CD4-positive, alpha-beta memory T cell (primary cell): ENCODE measurements at places on chromosomes 5 and 9.

DNA sequence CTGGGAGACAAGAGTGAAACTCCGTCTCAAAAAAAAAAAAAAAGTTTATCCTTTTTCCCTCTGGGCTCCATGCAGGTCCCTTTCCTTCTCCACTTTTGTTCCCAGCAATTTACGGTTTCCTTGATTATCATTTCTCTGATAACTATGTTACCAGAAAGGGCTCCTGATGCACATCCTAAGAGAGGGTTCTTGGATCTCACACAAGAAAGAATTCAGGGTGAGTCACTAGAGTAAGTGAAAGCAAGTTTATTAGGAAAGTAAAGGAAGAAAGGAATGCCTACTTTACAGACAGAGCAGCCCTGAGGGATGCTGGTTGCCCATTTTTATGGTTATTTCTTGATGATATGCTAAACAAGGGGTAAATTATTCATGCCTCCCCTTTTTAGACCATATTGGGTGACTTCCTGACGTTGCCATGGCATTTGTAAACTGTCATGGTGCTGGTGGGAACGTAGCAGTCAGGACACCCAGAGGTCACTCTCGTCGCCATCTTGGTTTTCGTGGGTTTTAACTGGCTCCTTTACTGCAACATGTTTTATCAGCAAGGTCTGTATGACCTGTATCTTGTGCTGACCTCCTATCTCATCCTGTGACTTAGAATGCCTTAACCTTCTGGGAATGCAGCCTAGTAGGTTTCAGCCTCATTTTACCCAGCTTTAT, 13.5 kb upstream of the MELK start:
- DNase-seq: no peak

DNA sequence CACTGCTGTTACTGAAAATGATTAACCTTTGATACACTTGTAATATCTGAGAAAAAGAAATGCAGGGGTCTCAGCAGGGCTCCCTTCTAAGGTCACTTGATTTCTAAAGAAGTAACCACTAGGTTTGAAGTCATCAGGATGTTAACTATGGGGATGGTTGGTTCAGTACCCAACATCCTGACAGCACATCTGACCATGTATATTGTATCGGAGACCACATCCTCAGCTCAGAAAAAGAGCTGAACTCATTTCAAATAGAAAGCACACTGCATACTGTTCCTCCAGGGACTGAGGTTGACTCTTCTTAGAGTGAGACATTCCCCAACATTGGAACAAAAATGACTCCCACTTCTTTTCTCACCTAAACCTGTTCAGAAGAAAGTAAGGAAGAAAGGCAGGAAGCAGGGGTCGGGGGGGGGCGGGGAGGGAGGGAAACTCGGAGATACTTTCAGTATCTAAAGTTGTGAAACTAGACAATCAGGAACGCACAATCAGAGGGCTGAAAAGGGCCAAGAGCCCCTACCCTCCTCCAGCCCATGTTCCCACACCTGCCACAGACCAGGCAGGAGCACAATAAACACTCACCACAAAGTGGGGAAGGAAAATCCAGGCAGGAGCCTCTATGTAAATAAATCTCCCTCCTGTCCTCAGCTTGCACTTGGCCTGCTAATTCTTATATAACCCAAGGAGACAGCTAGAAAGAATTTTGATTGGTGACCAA, 730 bp upstream of the GZMA start:
- no peak for DNase-seq

DNA sequence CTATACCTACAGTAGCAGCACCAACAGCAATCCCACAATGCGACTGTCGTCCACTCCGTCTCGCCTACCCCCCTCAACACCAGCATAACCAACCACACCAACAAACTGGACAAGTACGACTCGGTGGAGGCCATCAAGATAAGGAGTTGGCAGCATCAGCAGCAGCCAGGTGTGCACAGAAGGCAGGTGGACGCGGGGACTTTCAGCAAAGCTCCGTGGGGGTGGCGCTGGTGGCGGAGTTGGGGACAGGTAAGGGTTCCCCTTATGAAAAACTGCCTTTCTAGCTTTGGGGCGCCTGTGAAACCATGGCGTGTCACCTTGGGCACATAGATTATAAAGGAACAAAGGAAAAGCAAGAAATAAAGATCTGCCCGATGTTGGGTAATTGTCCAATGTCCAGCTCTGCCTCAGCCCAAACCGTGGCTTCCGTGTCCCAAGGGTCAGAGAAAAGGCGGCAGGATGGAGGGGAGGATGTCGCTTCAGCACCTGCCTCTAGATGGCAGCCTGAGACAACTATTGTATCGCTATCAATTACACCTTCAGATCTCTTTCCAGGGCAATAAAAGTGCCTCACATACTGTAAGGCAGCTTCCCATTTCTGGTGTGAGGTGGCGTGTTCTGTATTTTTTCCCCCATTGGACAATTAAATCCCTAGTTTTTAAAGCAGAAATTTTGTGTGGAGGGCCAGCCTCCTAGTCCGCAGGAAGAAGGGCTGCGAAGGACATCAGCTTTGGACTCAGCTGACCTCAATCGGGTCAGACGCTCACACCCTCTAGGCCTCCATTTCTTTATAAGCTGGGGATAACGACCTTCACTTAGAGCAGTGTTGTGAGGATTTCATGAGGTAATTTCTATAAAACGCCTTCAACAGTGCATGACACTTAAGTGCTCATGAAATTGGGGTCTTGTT, 58.8 kb downstream of the MTRR start:
- peak; percentile 17 for DNase-seq

GRCh38 chr9:99693888-99694287, 127.8 kb upstream of the NR4A3 start:
- DNase-seq: no peak

DNA sequence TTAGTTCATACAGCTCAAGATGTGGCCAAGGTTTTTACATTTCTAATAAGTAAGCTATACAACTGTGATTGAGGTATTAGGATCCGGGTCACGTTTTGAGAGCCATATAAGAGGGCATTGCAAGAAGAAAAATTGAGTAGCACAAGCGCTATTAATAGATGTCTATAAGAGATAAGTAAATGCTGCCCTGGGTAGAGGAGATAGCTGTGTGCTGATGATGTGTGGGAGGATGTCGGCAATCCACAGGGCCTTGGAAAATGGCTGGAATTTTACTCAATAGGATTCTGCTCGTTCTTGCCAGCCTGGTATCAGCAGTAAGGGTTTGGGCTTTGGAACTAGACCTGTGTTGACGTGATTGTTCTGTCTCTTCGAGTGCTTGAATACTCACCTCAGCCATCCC, 41.6 kb downstream of the CSF1R start:
- no peak for DNase-seq

GRCh38 chr9:108048406-108049025, 558.9 kb upstream of the KLF4 start:
- no peak for DNase-seq

DNA sequence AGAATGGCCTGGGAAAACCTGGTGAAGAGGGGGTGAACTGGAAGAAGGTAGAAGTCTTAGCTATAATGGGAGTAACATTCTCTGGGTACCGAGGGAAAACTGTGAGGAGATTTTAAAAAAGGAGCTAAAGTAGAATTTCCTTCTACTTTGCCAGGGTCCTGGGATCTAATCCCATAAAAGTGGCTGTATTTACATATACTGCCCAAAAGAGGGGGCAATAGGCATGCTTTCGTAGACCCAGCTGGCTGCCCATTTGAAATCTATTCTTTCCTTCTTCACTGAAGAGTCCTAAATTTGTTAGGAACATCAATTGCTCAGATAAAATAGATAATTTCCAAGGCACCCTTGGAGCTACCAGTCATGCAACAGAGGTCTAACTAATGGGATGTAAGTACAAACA, 159.2 kb downstream of the CDC42SE2 start:
- no peak for DNase-seq

- DNase-seq: no peak
Measured at GRCh38 chr5:1466631-1467265, 21.5 kb upstream of the SLC6A3 start.

DNA sequence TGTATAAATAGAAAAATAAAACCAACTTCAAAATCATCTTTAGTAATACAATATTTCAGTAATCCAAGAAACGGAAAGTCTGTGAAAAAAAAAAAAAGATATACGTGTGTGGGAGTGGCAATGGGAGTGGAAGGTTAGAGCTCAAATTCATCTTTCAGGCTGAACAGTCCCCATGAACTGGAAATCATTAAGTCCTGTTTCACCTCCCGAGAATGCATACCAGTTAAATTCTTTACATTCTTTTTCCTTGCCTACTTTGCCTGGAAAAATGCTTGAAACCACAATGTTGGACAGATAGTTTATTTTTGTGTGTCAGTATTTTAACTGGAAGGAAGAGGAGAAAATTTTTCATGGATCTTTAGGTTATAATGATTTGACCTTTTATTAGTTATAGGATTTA, 166.8 kb downstream of the MUSK start:
- DNase-seq: no peak

- DNase-seq: no peak
Measured at GRCh38 chr5:137269274-137269673, 229.9 kb downstream of the SPOCK1 start.

DNA sequence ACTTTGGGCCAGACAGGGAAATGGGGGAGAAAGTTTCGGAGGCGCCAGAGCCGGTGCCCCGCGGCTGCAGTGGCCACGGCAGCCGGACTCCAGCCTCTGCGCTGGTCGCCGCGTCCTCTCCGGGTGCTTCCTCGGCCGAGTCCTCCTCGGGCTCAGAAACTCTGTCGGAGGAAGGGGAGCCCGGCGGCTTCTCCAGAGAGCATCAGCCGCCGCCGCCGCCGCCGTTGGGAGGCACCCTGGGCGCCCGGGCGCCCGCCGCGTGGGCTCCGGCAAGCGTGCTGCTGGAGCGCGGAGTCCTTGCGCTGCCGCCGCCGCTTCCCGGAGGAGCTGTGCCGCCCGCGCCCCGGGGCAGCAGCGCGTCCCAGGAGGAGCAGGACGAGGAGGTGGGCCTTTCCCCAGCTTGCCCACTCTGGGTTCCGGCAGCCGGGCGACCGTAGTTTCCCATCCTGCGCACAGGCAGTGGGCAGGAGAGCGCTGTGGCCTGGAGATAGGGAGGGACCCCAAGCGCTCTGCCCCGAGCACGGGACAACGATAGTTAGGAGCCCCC, 516 bp downstream of the MAST4 start:
- DNase-seq: no peak

GRCh38 chr5:151058301-151058700, 22.5 kb downstream of the TNIP1 start:
- DNase-seq: no peak

- DNase-seq: no peak
Measured at GRCh38 chr9:70049236-70049635, 5.6 kb downstream of the MAMDC2 start.

DNA sequence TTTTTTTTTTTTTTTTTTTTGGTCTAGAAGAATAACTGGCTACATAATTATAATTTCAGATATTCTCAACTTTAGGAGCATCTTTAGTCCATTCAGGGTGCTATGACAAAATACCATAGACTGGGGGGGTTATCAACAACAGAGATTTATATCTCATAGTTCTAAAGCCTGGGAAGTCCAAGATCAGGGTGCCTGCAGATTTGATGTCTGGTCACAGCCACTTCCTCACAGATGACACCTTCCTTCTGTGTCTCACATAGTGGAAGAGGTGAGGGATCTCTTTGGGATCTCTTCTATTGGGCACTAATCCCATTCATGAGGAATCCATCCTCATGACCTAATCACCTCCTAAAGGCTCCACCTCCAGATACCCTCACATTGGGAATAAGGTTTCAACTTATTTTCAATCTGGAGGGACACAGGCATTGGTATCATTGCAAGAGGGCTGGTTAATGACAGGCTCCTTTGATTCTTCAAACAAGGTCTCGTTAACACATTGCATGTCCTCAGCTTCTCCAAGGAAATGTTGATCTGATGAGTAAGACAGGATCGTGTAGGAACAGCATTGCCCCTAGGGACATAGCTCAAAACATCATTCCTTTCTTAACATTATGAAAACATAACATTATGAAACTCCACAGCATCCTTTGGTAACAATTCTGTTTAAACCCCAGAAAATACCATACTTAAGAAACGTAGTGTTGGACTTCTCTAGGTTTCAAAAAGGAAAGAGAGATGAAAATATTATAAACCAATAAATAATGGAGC, 372.4 kb downstream of the SEMA5A start:
- no peak for DNase-seq

DNA sequence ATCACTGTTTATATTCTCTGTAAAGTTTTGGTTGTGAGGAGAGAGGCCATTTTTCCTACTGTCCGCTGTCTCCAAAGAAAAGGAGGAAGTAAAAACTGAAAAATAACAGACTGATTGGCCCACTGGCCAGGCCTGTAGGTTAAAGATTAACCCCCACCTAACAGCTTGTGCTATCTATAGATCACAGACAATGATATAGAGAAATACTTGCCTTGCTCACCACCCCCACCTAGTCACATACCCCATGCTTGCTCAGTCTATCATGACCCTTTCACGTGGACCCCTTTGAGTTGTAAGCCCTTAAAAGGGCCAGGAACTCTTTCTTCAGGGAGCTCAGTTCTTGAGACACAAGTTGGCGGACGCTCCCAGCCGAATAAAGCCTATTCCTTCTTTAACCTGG, 357.4 kb downstream of the PRDM9 start:
- no peak for DNase-seq

- DNase-seq: no peak
Measured at GRCh38 chr9:129125478-129125877, 14.3 kb downstream of the PTPA start.

GRCh38 chr9:98150164-98150563, 31.1 kb upstream of the TRIM14 start:
- no peak for DNase-seq

DNA sequence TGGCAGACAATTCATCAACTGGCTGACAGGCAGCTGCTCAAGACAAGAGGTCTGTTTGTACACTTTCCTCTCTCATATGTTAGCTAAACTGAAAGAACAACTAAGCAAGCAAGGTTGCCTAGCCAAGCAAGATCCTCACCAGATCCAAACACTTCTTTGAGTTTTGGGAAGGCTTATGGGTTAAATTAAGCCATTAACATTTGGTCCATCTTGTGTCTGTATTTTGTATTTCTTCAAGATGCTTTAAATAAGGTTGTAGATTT, 170.4 kb upstream of the RAI14 start:
- DNase-seq: no peak

DNA sequence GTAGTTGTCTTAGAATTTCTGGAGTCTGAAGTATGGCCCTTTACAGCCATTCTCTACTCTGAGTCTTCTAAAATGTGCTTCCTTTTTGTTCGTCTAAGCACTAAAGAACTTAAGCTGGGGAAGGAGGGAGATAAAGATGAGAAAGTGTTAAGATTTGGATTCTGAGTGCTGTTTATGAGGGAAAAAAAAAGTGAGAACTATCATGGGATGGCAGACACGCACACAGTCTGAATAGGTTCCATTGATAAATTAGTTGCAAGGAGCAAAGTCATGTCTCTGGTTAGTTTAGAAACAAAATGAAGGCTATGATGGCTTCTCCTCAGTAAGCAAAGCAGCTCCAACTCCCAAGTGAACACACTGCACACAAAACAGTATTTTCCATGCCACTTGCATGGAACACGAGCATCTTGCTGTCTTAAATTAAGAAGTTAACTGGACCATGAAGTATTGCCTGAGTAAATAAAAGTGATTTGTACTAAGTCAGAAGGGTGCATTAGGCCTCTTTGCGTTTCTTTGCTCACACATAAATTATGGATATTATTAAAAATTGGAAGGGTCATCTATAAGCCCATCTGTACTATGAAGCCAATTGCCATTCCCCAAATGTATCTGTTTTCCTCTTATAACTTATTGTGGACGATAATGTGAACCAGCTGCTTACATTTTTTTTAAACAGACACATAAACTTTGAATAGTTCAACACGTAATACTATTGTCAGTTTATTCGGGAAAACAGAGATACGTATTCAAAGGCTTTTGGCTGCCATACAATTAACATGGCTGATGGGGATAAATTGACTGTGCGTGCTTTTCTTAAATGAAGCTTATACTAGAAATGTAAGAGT, 199.3 kb downstream of the SGCD start:
- DNase-seq: no peak
